ENCODE measurements at places on chromosomes 16 and 17. TPM values are rescaled to one million over a fixed set of nuclear protein-coding genes. Genes with fewer than 3 reads are reported as not detected.
A peak's percentile ranks its signal among the peaks of the same experiment; 100 is the strongest.

NPIPB9 gene
- total RNA-seq: 1.8 TPM

CES4A gene
- total RNA-seq: 3.5 TPM

CCL8 gene
- total RNA-seq: not detected

GJD3 gene
- not detected for total RNA-seq

TSPAN10 gene
- total RNA-seq: 0.26 TPM

KRTAP4-3 gene
- not detected for total RNA-seq

INPP5K gene
- total RNA-seq: 18.2 TPM

HID1 gene
- 1.6 TPM for total RNA-seq

EVPLL gene
- total RNA-seq: 0.14 TPM

KRTAP16-1 gene
- not detected for total RNA-seq

PRSS8 gene
- total RNA-seq: not detected

TAT gene
- total RNA-seq: not detected

SLC4A1 gene
- not detected for total RNA-seq

PCGF2 gene
- 0.74 TPM for total RNA-seq

- DNase-seq: no peak
These were observed 26.0 kb downstream of the KCNJ16 start for GRCh38 chr17:70100983-70101382.

DNA sequence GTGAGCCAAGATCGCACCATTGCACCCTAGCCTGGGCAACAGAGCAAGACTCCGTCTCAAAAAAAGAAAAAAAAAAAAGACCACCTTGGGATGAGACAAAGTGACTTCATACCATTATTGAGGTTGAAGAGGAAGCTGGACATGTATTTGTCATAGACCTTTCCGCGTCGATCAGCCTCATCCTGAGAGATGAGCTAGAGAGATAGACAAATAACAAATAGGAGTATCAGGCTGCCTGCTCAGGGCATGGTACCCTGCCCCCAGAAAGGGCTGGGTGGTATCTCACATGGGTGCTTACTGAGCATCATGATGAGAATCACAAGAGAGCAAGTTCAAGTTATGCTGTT, 22.1 kb downstream of the CNTNAP1 start:
- DNase-seq: no peak

DNA sequence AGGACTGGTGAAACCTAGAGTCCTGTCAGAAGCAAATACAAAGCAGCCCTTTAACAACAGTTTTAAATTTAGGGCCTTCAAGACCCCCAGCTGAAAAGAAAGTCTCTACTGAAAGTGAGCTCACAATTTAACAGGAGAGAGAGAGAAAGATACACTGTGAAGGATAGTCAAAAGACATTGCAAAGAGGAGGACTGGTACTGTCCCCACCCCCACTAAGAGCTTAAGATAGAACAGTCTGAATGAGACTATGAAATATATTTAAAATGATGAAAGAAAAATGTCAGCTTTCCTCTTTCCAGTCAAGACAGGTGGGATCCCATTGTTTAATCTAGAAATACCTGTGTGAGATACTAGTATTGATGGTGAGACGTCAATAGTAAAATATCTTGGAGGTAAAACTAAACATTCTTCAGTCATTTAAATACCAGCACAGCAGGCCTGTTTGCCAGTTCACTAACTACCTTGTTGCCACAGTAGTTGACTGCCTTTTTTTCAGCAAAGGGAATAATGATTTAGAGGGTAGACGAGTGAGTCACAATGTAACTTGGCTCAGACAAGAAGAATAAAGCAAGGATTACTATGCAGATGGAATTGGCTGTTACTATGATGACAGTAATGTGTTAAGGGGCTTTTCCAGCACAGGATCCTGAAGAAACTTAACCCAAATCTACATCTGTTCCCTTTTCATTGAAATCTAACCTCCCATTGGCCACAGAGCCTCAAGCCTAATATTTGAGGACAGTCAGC, 47.2 kb upstream of the RASL10B start:
- DNase-seq: no peak

- DNase-seq: no peak
These were observed 42.8 kb upstream of the SALL1 start for GRCh38 chr16:51193879-51194278.

- DNase-seq: peak; percentile 46
These were observed 1.6 kb downstream of the BAHCC1 start for GRCh38 chr17:81396722-81397313.

DNA sequence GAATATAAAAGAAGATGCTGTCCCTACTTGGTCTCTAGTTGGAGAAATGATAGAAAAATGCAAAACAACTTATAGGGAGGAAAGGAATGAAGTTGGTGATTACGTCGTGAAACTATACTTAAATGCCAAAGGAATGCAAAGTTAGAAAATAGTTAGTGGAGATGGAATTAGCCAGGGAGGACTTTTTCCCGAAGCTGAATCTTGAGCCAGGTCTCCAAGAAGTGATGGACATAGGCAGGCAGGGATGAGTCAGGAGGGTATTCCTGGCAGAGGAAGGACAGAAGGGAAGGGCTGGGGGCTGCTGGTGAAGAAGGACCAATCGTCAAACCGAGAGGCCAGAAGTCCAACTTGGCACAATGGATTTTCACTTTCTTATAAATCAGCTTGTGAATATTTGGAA, 1.8 kb downstream of the SNTB2 start:
- no peak for DNase-seq

- DNase-seq: no peak
These were observed 636 bp upstream of the ERN1 start for GRCh38 chr17:64130559-64131001.

- DNase-seq: no peak
These were observed 20.1 kb downstream of the HSD17B2 start for GRCh38 chr16:82055117-82055516.

DNA sequence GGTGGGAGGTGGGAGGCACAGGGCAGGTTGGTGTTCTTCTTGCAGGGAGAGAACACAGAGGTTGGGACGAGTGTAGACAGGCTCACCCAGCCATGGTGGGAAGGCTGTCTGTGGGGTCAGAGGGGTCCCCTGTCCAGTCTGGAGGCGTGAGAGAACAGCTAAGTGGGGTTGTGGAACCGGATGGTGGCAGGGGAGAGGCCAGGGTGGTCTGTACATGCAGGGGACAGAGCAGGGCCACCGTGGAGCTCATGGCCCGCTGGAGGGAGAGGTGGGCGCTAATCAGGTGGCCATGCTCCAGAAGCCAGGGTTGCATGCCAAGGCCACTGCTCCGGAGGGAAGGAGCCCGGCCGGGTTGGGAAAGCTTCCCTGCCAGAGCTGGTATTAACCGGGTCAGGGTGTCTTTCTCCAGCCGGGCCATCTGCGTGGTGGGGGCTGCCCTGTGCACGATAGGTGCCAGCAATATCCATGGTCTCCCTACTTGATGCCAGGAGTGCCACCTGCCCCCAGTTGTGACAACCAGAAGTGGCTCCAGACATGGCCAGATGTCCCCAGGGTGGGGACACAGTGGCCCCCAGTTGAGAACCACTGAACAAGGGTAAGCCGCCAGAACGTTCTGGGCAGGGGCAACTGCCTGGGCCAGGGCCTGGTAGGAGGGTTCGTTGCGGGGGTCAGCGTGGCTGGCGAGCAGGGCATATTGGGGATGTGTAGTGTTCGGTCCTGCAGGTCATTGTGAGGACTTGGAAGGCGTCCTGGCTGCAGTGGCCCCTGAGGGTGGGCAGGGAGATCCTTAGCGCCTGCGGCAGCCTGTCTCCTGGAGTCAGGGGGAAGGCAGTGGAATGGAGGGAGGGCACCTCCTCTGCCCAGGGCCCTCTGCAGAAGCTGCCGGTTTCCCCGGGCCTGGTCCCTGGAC, 5.1 kb downstream of the SNN start:
- DNase-seq: no peak

- DNase-seq: no peak
These were observed 151.2 kb downstream of the ZNF423 start for GRCh38 chr16:49704586-49705155.

DNA sequence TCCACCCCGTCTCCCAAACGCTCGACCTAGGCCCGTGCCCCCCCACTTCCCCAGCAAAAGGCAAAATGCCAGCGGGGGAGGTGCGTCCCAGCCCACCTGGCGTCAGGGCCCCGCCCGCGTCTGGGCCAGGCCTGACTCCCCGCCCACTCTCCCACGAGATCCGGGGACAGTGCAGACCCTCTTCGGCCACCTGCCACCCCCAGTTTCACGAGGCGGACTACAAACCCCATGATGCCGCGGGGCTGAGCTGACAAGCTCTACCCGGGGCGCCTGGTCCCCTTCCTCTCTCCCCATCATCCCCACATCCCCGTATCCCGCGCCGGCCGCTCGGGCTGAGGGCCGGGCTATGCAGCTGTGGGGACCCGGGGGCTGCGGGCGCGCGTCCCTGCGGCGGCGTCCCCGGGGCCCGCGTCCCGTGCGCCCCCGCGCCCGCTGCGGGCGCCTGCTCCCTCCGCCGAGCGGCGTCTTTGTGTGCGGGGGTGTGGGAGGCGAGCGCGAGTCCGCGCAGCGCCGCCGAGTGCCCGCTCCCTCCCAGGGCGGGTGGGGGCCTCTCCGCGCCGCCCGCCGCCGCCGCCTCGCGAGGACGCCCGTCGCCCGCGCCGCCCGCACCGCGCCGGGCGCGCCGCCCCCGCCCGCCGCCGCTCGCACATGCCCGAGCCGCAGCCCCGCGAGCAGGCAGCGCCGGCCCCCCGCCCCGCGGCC, at the start of gene ANKRD13B:
TSS of gene ANKRD13B (plus strand) at position 283 of the 702 bp plus-strand sequence. CDS start 490 bp downstream, outside the sequence.
- peak; percentile 60 for DNase-seq

GRCh38 chr17:45918241-45918745, 23.9 kb downstream of the MAPT start:
- DNase-seq: no peak

DNA sequence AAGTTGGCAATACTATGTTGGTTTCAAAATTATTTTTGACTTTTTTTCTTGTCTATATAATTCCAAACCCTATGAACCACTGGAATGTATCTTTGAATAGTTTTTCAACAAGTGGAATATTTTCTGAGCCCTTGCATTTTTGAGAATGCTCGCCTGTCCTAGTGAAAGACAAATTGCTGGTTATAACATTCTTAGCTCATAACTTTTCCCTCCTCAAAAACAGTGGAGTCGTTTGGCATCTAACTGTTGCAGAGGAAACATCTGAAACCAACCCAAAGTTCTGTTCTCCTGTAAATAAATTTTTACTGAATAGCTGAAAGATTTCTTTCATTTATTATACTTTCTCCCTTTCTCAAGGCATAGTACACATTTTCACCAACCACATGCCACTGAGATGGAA, 11.3 kb upstream of the COX10 start:
- no peak for DNase-seq

GRCh38 chr17:77888242-77889134, 70.0 kb upstream of the TNRC6C start:
- DNase-seq: no peak

DNA sequence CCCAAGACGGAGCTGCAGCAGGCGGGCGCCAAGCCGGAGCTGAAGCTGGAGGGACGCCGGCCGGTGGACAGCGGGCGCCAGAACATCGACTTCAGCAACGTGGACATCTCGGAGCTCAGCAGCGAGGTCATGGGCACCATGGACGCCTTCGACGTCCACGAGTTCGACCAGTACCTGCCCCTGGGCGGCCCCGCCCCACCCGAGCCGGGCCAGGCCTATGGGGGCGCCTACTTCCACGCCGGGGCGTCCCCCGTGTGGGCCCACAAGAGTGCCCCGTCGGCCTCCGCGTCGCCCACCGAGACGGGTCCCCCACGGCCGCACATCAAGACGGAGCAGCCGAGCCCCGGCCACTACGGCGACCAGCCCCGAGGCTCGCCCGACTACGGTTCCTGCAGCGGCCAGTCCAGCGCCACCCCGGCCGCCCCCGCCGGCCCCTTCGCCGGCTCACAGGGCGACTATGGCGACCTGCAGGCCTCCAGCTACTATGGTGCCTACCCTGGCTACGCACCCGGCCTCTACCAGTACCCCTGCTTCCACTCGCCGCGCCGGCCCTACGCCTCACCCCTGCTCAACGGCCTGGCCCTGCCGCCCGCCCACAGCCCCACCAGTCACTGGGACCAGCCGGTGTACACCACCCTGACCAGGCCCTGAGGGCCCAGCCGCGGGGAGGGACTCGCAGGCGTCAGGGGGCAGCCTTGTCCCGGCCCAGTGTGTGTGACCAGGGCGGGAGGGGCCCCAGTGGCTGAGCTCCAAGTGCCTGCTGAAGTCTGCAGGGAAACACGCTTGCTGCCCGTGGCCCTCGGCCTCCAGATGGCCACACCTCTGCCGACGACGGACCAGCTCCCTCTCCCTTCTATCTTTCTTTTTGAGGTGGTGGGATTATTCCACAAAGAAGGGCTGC, 3.4 kb downstream of the SOX8 start:
- DNase-seq: no peak

- no peak for DNase-seq
These were observed 12.1 kb upstream of the NDUFAB1 start for GRCh38 chr16:23608194-23608593.

DNA sequence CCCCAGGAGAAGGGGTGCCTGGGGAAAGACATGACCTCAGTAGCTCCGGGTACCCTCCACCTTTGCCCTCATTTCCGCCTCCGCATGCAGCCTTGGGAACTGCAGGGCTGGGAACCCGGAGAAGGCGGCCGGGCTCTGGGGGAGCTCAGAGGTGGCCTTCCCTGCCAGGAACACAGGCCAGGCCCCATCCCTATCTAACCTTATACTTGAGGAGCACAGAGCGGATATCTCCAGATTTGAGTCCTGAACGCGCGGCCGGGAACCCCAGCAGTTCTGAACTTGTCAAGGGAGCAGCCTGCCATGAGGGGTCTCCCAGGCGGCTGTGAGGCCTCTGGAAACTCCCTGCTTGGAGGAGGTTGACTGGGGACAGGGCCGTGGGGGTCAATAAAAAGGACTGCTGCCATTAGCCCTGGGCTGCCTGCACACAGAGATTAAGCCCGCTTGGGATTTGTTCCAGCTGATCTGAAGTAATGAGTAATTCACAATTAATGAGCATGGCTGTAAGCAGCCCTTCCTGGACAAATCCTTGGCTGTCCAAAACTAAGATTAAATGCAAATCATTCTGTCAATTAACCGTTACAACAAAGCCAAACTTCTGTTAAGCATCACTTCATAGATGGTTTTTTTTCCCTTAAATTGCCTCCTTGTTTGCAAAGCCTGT, 26.3 kb upstream of the METRNL start:
- DNase-seq: no peak

DNA sequence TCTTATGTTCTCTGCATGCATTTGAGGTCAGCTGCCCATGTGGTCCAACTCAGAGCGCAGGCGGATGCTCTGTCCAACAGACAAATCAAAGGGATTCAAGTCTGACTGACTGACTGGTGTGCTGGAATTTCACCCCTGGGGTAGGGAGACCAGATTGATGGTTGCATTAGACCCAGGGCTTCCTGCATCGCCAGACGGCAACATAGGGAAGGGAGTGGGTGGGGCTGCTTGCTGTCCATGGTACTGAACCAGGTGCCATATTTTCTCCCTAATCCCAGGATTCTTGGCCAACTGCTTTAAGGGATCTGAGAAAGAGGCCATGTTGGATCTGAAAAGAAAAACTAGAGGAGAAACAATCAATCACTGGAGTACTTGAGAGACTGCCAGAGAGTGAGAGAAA, 332.0 kb downstream of the XYLT1 start:
- no peak for DNase-seq

DNA sequence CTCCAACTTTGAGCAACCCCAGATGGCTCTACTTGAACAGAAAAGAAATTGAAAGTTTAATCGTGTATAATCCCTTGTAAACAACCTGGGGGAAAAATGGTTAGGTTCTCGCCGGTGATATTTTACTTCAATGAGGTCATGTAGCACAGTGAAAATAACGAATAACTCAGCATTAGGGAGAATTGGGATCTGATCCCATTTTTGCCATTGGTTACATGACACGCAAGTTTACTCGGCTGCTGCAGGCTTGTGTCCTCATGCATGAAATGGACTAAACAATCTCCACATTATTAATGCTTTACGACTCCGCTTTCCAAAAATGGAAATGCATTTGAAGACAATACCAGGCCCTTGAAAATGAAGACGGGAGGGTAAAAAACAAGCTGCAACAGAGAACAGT, 45.5 kb upstream of the LRRC37A3 start:
- no peak for DNase-seq

GRCh38 chr16:84233748-84234147, 6.1 kb downstream of the KCNG4 start:
- no peak for DNase-seq

All from activated naive CD8-positive, alpha-beta T cell treated with anti-CD3 and anti-CD28 coated beads for 36 hours (primary cell).